ENCODE measurements at places on chromosomes 4 and X.
A peak's percentile ranks its signal among the peaks of the same experiment; 100 is the strongest.

DNA sequence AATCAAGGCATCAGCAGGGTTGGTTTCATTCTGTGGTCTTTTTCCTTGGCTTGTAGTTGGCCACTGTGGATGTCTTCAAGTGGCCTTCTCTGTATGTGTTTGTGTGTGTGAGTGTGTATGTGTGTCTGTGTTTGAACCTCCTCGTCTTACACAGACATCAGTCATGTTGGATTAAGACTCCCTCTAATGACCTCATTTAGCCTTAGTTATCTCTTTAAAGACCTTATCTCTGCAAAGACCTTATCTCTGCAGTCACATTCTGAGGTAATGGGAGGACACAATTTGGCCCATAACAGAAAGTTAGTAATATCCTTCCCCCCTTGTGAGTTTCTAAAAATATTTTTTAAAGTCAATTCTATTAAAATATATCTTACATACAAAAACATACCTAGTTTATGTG, 126.7 kb downstream of the EMCN start:
- H3K36me3 ChIP-seq = no peaks in the 10 kb centered on the region
- H3K4me3 ChIP-seq = no peak overlapping the region
- no peak for DNase-seq
- H3K27me3 ChIP-seq = peaks cover 10% of the 10 kb centered on the region
- H3K4me1 ChIP-seq = no peaks in the 10 kb centered on the region
- H3K27ac ChIP-seq = no peak overlapping the region

GRCh38 chr4:20724915-20725314, 24.7 kb downstream of the PACRGL start:
- H3K4me1 ChIP-seq = no peaks in the 10 kb centered on the region
- no peak overlapping the region for H3K27ac ChIP-seq
- DNase-seq = no peak
- H3K4me3 ChIP-seq = no peak overlapping the region
- peaks cover 61% of the 10 kb centered on the region for H3K36me3 ChIP-seq
- H3K27me3 ChIP-seq = no peaks in the 10 kb centered on the region

GRCh38 chrX:46381630-46382029, 163.6 kb downstream of the ZNF674 start:
- H3K27ac ChIP-seq = no peak overlapping the region
- no peak overlapping the region for H3K4me3 ChIP-seq
- no peaks in the 10 kb centered on the region for H3K36me3 ChIP-seq
- H3K4me1 ChIP-seq = no peaks in the 10 kb centered on the region
- H3K27me3 ChIP-seq = no peaks in the 10 kb centered on the region
- peak; percentile 56 for DNase-seq

DNA sequence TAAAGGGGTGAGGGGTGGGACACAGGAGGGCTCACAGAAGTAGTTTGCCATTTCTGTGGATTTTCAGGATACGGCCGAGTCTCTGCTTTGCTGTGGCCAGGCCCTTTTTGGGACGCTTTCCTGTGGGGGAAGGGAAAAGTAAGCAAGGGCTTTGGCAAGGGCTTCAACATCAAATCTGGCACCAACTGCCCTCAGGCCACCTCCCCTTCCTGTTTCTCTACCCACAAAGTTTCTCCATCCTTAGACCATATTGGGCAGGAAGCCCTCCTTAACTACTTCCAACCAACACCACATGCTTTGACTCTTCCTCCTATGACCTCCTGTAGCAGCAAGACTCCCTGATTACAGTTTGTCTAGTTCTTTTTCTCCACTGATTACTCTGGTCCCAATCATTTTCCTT, 105.1 kb downstream of the PHF8 start:
- H3K4me1 ChIP-seq = peaks cover 13% of the 10 kb centered on the region
- H3K27me3 ChIP-seq = no peaks in the 10 kb centered on the region
- no peak for DNase-seq
- no peak overlapping the region for H3K4me3 ChIP-seq
- H3K36me3 ChIP-seq = peaks cover 29% of the 10 kb centered on the region

DNA sequence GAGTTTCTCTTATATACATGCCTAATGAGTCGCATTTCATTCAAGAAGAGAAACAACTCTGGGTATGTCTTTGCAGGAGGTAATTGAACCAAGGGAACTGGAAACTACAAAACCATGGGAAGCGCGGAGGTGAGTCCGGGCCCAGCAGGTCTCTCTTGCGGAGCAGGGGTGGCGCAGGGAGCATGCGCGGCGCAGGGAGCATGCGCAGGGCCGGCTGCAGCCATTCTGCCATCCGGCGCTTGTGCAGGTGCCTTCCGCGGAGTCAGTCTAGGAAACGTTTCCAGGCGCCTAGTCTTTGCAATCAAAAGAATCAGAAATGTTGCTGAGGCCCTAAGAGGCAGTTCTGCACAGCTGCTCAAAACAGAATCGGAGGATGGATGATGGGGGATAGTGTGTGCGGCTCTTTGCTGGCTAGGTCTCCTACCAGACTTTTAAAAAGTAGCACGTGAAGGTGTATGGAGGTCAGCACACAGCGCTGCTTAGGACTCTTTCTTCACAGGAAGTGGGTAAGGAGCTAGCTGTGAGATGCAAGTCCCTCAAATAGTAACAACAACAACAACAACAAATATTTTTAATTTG, 433.8 kb upstream of the FAT1 start:
- H3K27ac ChIP-seq = no peak overlapping the region
- no peaks in the 10 kb centered on the region for H3K4me1 ChIP-seq
- no peak overlapping the region for H3K4me3 ChIP-seq
- DNase-seq = no peak
- no peaks in the 10 kb centered on the region for H3K36me3 ChIP-seq

DNA sequence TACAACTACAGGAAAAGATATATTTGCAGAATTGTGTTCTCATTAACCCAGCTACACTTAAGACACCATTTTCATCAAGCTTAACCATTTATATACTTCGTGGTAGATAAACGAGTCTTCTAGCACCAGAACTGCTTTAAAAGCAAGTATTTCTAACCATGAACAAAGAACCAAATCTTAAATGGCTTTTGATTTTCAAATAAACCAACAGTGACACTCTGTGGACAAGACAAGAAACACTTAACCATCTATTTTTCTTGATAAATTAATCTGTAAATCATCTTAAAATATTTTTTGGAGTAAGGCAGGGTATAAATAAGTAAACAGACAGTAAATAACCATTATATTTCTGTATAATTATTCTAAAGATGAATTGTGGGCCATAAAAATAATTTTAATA, 10.2 kb downstream of the BEND2 start:
- no peak for DNase-seq
- H3K36me3 ChIP-seq = no peaks in the 10 kb centered on the region
- no peak overlapping the region for H3K27ac ChIP-seq
- no peaks in the 10 kb centered on the region for H3K27me3 ChIP-seq
- H3K4me1 ChIP-seq = no peaks in the 10 kb centered on the region
- no peak overlapping the region for H3K4me3 ChIP-seq

DNA sequence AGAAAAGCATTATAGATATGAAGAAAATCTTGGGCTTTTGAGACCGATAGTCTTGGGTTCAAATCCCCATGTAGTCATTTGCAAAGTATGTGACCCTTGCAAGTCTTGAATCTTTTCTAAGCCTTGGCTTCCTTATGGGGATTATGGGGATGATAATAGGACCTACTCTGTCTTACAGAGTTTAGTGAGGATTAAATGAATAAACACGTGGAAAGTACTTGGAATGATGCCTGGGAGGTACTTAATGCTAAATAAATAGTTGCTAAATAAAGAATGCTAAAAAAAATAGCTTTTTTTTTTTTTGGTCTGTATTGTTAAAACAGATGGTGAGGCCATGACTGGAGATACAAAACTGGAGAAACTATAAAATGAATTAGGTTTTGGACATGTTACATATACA, 292.7 kb downstream of the GPAT3 start:
- peaks cover 5% of the 10 kb centered on the region for H3K27me3 ChIP-seq
- no peaks in the 10 kb centered on the region for H3K36me3 ChIP-seq
- H3K4me1 ChIP-seq = no peaks in the 10 kb centered on the region
- no peak overlapping the region for H3K4me3 ChIP-seq

DNA sequence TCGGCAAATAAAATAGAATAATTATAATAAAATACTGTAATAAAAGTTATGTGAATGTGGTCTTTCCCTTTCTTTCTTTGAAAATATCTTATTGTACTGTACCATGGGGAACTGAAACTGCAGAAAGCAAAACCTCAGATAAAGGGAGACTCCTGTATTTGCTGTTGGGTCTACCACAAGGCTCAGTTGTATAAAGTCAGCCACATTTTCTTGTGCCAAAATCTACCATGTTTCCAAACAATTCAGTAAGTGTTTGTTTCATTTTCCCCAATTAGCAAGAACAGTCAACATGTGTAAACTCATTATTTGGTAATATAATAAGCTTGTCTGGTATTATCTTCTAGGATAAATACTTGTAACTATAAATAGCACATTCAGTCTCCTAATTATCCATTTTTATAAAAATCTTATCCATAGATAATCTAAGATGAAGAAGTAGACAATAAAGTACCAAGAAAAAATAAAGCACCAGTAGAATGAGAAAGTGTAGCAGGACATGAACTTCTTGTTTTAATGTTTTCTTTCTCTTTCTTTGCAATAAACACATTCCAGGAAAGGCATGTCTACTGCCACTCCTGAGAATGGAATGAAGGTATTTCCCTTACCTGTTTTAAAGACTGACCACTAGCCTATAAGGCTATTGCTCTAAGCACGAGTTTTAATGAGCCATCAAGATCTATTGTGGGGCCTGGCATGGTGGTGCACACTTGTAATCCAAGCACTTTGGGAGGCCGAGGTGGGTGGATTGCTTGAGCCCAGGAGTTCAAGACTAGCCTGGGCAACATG, 15.0 kb upstream of the OTUD4 start:
- H3K4me1 ChIP-seq = no peaks in the 10 kb centered on the region
- H3K36me3 ChIP-seq = no peaks in the 10 kb centered on the region
- H3K27me3 ChIP-seq = peaks cover 7% of the 10 kb centered on the region
- H3K27ac ChIP-seq = no peak overlapping the region

GRCh38 chr4:1554876-1555265, 129.2 kb downstream of the FAM53A start:
- no peaks in the 10 kb centered on the region for H3K4me1 ChIP-seq
- no peak for DNase-seq
- no peak overlapping the region for H3K4me3 ChIP-seq

GRCh38 chr4:158929939-158930638, 161.3 kb downstream of the FNIP2 start:
- H3K4me1 ChIP-seq = peaks cover 13% of the 10 kb centered on the region
- peak overlapping the region; percentile 20 for H3K4me3 ChIP-seq
- H3K36me3 ChIP-seq = no peaks in the 10 kb centered on the region
- H3K27ac ChIP-seq = no peak overlapping the region
- no peak for DNase-seq

GRCh38 chrX:110804446-110804845, 8.8 kb upstream of the CHRDL1 start:
- no peak overlapping the region for H3K27ac ChIP-seq
- no peak overlapping the region for H3K4me3 ChIP-seq
- H3K27me3 ChIP-seq = no peaks in the 10 kb centered on the region
- no peaks in the 10 kb centered on the region for H3K4me1 ChIP-seq
- no peaks in the 10 kb centered on the region for H3K36me3 ChIP-seq

GRCh38 chr4:61493470-61493869, 293.3 kb downstream of the ADGRL3 start:
- no peaks in the 10 kb centered on the region for H3K36me3 ChIP-seq
- no peak overlapping the region for H3K4me3 ChIP-seq
- no peaks in the 10 kb centered on the region for H3K27me3 ChIP-seq
- DNase-seq = no peak
- H3K27ac ChIP-seq = no peak overlapping the region
